ENCODE measurements at places on chromosomes 16 and 17.

GRCh38 chr16:84514874-84515835, 10.7 kb upstream of the MEAK7 start:
- no peak for DNase-seq

DNA sequence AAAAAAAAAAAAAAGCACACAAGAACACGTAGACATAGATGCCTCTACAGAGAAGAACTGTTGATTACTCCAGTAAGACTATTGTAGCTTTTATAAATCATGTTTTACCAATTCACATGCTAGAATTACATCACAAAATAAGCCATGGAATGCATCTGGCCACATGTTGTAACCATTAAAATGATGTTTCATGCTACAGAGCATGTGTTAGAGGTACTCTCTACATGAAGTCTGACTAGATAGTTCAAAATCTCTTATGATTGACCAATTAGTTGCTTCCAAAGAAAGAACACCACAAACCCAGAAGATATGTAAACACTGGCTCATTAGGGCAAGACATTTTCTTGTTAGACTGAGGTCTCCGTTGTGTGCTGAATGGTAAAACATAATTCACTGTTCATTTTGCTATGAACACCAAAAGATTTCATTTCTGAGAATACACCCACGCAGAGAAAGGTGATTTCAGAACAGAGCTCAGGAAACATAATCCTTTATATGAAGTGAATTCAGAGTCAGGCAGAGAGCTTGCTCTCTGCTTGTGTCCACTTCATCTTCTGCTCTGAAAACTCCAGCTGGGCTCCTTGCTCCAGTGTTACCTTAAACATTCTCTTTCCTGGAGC, 411.4 kb upstream of the SOX9 start:
- no peak for DNase-seq

GRCh38 chr17:62901544-62901943, 64.5 kb upstream of the TANC2 start:
- DNase-seq = no peak

- DNase-seq = no peak
These were observed 25.5 kb upstream of the AXIN2 start for GRCh38 chr17:65586899-65587298.

- no peak for DNase-seq
These were observed 24.6 kb downstream of the LYRM9 start for GRCh38 chr17:27868565-27868964.

GRCh38 chr16:75620326-75621169, 2.5 kb downstream of the ADAT1 start:
- peak; percentile 70 for DNase-seq

GRCh38 chr17:76500747-76501017, 541 bp downstream of the RHBDF2 start:
- no peak for DNase-seq

DNA sequence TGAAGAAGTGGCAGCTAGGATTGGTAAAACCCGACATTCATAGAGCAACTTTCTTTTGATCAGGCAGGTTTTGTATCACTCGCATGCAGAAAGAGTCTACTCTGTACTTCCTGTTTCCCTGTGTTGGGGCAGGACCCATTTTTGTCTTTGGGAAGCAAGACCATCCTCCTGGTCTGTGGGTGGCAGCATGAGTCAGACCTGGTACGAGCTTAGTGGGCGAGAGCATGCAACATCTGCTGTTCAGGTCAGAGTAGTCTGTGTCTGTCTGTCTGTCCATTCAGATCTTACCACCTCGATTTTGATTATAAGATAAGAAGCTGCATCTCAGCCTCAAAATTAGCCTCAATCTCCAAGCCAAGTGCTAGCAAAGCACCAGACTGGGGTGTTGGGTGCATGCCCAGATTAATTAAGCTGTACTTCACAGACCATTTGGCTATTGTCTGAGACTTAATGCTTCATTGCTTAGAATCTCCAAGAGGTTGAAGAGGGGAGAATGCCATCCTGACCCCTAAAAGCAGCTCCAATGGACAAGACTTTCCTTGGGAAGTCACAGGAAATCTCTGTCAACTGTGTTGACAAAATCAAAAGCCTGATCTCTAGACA, 110.9 kb downstream of the XYLT1 start:
- DNase-seq = no peak

DNA sequence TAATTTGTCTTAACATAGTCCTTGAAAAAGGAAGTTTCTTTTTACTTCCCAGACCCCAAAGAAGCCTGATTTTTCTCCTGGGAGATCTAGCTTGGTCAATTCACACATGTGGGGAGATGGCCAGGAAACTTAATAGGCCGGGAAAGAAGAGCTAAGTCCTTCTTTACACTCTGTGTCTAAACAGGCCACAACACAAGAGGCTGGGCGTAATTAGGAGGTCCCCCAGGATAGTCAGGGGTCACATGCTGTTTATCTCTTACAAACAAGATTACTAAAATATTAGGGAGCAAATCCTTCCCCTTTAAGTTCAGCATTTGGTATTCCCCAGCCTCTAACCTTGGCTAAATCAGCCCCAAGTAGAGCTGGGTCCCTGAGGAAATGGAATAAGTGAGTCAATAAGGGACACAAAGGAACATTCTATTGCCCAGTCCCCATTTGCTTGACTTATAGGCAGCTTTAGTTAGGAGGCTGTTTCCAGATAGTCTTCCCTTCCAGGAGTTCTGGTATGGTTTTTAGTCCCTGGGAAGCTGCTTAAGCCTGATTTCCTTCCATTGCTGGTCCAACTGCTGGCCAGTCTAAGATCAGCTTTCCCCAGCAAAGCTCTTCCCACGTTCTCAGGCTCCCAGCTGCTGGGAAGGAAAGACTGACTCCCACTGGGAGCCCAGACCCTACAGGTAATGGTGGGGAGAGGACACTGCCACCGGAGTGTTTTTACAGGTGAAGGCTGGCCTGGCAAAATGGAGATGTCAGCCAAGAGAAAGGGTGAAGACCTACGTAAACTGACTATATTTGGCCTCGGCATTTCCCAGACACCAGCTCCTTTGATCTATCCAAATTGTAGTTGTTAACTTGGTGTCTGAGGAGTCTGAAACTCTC, 14.1 kb upstream of the HOXB9 start:
- no peak for DNase-seq

GRCh38 chr17:34511931-34512330, 67.5 kb upstream of the TMEM132E start:
- DNase-seq = no peak

DNA sequence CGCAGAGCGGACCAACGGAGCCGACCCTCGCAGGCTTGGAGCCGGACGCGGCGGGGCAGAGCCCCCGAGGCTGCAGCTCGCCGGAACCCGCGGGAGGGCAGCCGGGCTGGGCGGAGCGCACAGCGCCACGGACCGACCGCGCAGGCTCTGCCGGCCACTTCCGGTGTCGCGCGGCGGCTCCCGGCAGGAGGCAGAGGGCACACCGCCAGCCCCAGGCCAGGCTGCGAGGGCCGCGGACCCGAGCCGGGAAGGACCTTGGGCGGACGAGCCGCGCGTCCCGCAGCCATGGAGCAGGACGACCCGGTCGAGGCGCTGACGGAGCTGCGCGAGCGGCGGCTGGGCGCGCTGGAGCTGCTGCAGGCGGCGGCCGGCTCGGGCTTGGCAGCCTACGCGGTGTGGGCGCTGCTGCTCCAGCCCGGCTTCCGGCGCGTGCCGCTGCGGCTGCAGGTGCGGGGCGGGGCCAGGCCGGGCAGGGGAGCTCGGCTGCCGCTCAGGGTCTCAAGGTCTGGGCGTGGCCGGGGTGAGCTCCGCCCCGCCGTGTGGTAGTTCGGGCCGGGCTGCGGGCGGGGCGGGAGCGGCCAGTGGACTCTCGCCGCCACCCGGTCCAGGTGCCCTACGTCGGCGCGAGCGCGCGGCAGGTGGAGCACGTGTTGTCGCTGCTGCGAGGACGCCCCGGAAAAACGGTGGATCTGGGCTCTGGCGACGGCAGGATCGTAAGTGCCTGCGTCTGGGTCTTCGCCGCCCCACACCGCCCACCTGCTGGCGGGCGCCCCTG, at the start of gene ANTKMT:
ANTKMT (plus strand) TSS at position 157 of the 775 bp plus-strand sequence; CDS start at position 286, 129 bp downstream.
- DNase-seq = peak; percentile 66

GRCh38 chr17:74152591-74153455, 50.7 kb upstream of the RPL38 start:
- DNase-seq = no peak

- DNase-seq = no peak
These were observed 7.4 kb upstream of the MMP2 start for GRCh38 chr16:55471448-55472097.

DNA sequence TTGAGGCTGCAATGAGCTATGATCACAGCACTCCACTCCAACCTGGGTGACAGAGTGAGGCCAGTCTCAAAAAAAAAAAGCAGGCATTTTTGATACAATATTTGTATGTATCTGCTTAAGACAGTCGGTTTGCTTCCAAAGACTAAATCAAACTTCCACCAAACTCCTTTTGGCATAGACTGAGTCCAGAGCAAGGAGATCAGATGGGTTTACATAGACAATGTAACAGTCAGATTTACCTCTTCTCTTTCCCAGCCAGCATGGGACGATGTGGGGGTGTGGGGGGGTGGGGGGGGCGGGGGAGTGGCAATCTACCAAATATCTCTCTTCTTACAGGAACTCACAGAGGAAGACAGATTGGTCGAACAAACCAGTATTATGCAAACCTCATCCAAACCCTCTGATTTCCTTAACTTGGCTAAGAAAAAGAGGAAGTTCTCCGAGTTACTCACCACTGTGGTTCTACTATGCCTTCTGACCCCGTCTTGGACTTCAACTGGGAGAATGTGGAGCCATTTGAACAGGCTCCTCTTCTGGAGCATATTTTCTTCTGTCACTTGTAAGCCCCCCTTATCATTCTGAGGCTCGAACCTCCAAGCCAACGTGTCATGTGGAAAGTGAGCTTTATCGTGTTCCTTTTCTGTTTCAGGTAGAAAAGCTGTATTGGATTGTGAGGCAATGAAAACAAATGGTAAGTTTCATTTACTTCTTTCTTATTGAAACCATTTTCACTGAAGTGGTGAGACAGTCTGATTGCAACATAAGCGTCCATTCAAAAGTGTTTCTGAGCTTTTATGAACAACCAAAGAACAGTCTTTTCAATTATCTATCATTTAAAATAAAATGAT, at the start of gene MILR1:
MILR1 (plus strand) TSS at position 451 of the 848 bp plus-strand sequence; CDS start at position 505, 54 bp downstream.
- no peak for DNase-seq

Measured in hematopoietic multipotent progenitor cell treated with erythropoietin and hydrocortisone succinate and interleukin-3 and kit ligand, for 15 days (in vitro differentiated cells).